Uterus (tissue), 4 donors: ENCODE measurements at places on chromosomes 1 and 21. TPM values are rescaled to one million over a fixed set of nuclear protein-coding genes. Genes with fewer than 3 reads are reported as not detected.

CHIT1 gene
- total RNA-seq = not detected

GRCh38 chr1:201228011-201228983, 37.7 kb downstream of the IGFN1 start:
- H3K27ac ChIP-seq = no peak overlapping the region
- no peaks in the 10 kb centered on the region for H3K36me3 ChIP-seq
- no peaks in the 10 kb centered on the region for H3K27me3 ChIP-seq
- no peaks in the 10 kb centered on the region for H3K4me1 ChIP-seq

SPRR2E gene
- not detected for total RNA-seq

- no peak for DNase-seq
- no peak overlapping the region for H3K27ac ChIP-seq
- H3K27me3 ChIP-seq = no peaks in the 10 kb centered on the region
- no peak overlapping the region for H3K4me3 ChIP-seq
These were observed 41.0 kb downstream of the BRINP3 start for GRCh38 chr1:190436615-190437014.

DNA sequence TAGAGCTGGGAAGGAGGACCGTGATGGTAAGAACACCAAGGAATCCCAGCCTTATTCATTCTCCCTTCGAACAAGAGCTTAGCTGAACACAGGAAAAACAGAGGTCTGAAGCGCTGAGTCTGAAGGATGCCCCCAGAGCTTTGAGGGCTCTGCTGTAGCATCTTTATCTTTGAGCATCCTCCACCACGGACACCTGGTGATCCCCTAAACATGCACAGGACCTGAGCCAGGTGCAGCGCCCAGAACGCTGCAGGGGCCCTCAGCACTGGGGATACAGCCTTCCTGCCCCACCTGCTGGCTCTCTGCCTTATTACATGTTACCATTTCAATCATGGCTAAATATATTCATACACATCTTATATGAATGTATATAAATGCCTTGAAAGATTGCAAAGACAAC, 7.7 kb upstream of the GPATCH4 start:
- H3K27me3 ChIP-seq = no peaks in the 10 kb centered on the region
- no peak overlapping the region for H3K27ac ChIP-seq
- DNase-seq = no peak
- no peaks in the 10 kb centered on the region for H3K4me1 ChIP-seq
- H3K36me3 ChIP-seq = no peaks in the 10 kb centered on the region

DNA sequence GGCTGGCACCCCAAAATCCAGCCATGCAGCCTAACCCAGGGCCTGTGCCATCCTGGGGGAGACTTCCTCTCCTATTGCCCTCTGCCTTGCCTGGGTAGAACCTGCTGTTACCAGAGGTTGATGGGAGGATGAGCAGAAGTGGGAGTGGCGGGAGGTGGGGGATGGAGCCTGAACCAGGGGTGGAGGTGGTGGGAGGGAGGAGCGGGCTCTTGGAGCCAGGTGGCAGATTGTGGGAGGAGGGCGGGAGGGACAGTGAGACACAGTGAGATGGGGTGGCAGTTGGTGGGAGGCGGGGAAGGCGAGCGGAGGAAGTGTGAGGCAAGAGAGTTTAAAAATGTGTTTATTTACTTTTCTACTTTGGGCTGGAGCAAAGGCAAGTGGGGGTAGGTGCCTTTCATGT, 87.3 kb downstream of the KCNJ6 start:
- no peak overlapping the region for H3K27ac ChIP-seq
- no peaks in the 10 kb centered on the region for H3K36me3 ChIP-seq
- H3K4me1 ChIP-seq = no peaks in the 10 kb centered on the region
- no peak overlapping the region for H3K4me3 ChIP-seq
- DNase-seq = no peak
- H3K27me3 ChIP-seq = no peaks in the 10 kb centered on the region

GRHL3 gene
- not detected for total RNA-seq

- H3K4me1 ChIP-seq = no peaks in the 10 kb centered on the region
- no peak overlapping the region for H3K4me3 ChIP-seq
- H3K36me3 ChIP-seq = no peaks in the 10 kb centered on the region
These were observed 91.4 kb upstream of the S1PR1 start for GRCh38 chr1:101145449-101145820.

DNA sequence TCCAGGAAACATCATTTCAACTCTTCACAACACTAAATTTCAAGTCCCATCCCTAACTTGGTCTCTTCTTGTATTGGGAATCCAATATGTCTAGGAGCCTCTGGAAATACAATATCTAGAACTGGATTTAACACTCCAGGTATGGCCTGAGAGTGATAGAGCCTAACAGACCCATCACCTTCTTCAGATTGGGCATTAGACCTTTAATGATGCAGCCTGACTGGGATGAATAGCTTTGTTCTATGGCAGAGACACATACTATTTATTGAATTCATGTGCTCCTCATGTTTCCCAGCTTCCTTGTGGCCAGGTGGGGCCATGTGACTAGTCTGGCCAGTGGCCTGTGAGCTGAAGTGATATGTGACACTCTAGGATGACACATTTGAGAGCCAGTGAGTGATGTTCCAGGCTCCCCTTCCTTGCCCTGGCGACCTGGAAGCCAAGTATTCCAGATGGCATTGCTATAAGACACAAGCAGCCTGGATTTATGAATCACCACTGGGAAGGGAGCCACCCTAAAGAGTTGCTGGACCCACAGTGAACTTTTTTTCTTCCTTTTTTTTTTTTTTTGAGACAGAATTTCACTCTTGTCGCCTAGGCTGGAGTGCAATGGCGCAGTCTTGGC, 31.0 kb upstream of the POU3F1 start:
- no peak overlapping the region for H3K27ac ChIP-seq
- no peak overlapping the region for H3K4me3 ChIP-seq
- H3K36me3 ChIP-seq = no peaks in the 10 kb centered on the region
- no peaks in the 10 kb centered on the region for H3K4me1 ChIP-seq
- no peaks in the 10 kb centered on the region for H3K27me3 ChIP-seq

DNA sequence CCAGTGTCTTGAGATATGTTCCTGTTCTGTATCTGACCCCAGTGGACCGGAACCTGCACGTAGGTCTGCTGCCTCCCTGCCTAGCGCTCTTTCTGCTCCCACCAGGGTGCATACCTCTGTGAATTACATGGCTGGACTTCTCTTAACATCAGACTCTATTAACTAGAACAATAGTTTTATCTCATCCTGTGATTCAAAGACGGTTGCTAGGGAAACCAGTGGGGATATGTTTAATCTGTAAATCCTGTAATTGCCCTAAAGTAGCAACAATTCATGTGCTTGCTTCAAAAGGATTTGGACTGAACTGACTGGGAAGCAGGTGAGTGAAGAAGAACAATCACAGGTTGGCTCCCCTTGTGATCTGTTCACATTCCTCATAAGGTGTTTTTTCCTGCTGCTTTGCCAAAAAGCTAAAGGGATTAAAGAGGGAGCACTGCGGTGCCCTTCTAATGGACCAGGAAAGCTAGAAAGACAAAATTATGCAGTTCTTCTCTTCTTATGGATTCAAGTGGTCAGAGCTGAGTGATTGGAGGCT, 52.7 kb upstream of the DIRAS3 start:
- no peaks in the 10 kb centered on the region for H3K4me1 ChIP-seq
- H3K36me3 ChIP-seq = no peaks in the 10 kb centered on the region
- DNase-seq = no peak
- H3K4me3 ChIP-seq = no peak overlapping the region
- no peak overlapping the region for H3K27ac ChIP-seq
